ENCODE measurements at places on chromosomes 4 and X.

- DNase-seq: no peak
Measured at GRCh38 chr4:13137390-13137789, 346.8 kb downstream of the RAB28 start.

DNA sequence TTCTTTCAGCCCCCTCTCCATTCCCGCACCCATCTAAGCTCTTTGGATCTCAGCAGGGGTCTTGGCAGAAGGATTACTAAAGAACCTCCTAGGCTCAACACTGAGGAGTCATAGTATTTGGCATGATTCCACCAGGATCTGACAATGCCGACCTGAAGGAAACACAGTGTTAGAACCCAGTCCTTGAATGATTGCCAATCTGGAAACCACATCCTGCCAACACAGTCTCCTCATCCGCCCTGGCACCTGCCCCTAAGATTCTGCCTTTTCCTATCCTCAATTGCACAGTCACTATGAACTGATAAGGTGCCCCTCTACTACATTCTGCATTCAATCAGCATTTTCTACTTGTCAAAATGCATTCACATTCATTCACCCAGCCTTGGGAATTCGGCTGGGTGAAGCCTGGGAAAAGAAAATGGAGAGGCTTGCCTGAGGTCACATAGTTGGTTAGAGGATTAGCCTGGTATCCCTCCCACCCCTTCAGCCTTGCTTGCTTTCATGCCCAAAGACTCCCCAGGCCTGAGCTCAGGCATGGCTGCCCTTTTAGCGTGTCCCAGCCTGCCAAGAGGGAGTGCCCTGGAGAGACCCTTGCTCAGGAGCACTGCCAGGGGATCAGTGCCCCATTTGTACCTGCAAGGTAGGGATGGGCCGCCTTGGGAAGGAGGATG is 2.2 kb upstream of the CLDN2 start:
- DNase-seq: no peak

DNA sequence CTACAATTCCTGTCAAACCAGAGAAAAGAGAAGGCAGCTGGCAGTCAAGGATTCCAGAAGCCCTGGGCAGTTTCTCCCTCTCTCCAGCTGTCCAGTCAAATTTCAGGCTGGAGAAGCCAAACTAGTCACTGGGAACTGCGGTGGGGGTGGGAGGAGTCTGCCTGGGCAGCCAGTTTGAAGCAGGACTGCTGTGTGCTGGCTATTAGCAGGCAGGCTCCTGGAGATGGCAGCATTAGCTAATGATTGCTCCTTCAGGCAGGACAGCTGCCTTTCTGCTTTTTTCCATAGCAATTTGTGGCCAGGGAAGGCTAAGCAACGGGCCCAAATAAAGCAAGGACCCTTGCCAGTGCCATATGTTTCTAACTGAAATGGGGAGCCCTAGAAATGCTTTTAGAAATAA is 44.7 kb upstream of the FGF13 start:
- peak; percentile 15 for DNase-seq

DNA sequence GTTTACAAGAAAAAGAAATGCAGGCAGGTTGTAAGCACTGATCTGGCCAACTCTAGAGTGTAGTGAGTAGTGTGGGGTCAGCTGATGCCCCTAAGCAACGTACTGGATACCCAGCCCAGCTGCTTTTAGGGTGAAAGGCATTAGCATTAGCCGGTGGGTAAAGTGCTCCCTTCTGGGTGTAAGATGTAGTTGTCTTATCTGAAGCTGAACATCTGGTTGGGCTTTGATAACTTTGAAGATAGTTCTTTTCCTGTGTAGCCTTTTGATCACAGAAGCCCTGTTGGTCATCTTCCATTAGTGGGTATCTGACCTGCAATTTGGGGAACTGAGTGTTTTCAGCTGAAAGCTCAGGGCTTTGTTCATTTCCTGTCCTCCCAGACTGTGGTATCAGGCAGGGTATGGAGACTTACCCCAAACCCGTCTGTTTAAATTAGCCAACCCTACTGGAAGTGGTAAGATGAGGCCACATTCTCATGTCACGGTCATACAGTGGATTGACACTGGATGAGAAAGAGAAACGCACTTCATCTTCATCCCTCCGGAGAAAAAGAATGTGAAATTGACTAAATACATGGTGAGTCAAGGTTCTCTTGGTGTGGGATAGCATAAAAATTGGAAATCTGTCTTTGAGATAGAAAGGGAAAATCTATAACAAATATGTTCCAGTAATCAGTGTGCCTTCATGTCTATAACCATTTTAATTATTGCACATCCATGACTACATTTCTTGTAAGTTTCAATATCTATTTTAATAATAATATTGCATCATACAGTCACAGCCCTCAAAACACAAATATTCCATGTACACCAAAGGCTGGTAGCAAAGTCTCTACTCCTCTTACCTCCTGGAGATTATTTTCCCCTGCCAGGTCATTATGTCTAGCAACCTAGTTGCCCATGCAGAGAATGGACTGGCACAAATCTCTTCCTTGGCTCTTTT is 8.7 kb downstream of the RHOH start:
- no peak for DNase-seq

GRCh38 chrX:131745942-131746489 is 202.1 kb downstream of the OR13H1 start:
- no peak for DNase-seq

GRCh38 chr4:135553213-135553612 is 1351.6 kb upstream of the PABPC4L start:
- DNase-seq: no peak

DNA sequence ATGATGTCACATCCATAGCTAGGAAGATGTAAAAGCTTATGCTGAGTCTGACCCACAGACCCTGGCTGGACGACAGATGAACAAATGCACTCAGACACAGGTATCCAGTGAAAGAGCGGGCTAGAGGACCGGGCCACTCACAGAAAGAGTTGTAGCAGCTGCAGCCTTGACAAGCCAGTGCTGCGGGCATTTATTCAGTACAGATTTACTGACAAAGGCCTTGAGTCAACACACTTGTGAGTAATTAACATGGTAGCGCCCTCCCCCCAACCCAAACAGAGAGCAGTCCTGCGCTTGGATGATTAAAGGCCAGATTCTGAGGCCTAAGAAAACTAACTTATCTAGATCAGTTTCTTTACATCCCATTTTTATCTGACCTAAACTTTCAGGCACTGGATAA is 244.6 kb downstream of the SPANXN4 start:
- no peak for DNase-seq

- DNase-seq: no peak
Measured at GRCh38 chr4:29243851-29244250, 1476.3 kb upstream of the PCDH7 start.

DNA sequence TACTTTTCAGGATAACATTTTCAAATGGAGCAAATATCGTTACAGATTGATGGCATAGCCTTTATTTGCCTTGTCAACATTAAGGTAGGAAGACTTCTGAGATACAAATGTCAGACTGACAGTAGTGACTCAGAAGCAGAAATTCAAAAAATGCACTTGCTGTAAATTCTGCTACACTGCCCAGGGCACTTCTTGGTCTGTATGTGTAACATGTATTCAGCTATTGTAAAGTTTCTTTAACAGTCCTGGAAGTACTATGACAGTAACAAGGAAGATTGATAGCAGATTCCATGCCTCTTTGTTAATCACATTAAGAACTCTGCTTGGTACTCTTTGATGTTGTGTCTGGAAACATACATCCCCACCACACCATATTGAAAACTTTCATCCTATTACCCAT is 69.6 kb upstream of the PCDH18 start:
- DNase-seq: no peak

GRCh38 chr4:89324671-89325070 is 17.1 kb upstream of the GPRIN3 start:
- DNase-seq: no peak

DNA sequence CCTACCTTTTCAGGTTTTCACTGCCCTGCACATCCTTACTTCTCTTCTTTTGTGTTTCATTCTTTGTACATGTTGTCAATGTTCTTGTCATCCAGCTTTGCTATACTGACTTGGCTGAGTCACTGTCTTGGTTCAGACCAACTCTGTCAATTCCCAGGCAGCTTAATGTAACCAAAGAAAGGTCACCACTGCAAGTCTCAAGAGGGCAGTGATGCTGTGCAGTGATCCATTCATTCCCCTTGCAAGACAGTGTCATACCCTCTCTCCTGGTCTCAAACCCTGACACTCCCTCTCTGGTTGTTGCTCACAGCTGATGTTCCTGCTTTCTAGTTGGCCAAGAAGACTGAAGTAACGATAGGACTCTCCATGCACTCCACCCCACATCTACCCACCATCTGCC is 17.5 kb downstream of the RAB39B start:
- no peak for DNase-seq

- no peak for DNase-seq
Measured at GRCh38 chr4:48781968-48782367, 1.9 kb upstream of the FRYL start.

GRCh38 chrX:17917945-17918577 is 57.0 kb upstream of the RAI2 start:
- DNase-seq: no peak

GRCh38 chrX:109040057-109040456 is 303.7 kb upstream of the IRS4 start:
- no peak for DNase-seq

GRCh38 chr4:175637762-175638161 is 174.3 kb downstream of the GPM6A start:
- DNase-seq: no peak

- DNase-seq: peak; percentile 89
Measured at GRCh38 chr4:95548738-95549245, at the start of gene UNC5C. TSS of gene UNC5C (minus strand) at chr4:95548973.

GRCh38 chrX:64536736-64537135 is 141.5 kb upstream of the MTMR8 start:
- DNase-seq: no peak

GRCh38 chrX:79572566-79572965 is 205.4 kb upstream of the ITM2A start:
- no peak for DNase-seq

- no peak for DNase-seq
Measured at GRCh38 chr4:61773655-61774245, 573.6 kb downstream of the ADGRL3 start.

All from right kidney (tissue), 9 donors.